ENCODE measurements at places on chromosomes 11 and 22. TPM values are rescaled to one million over a fixed set of nuclear protein-coding genes. Genes with fewer than 3 reads are reported as not detected.

DNA sequence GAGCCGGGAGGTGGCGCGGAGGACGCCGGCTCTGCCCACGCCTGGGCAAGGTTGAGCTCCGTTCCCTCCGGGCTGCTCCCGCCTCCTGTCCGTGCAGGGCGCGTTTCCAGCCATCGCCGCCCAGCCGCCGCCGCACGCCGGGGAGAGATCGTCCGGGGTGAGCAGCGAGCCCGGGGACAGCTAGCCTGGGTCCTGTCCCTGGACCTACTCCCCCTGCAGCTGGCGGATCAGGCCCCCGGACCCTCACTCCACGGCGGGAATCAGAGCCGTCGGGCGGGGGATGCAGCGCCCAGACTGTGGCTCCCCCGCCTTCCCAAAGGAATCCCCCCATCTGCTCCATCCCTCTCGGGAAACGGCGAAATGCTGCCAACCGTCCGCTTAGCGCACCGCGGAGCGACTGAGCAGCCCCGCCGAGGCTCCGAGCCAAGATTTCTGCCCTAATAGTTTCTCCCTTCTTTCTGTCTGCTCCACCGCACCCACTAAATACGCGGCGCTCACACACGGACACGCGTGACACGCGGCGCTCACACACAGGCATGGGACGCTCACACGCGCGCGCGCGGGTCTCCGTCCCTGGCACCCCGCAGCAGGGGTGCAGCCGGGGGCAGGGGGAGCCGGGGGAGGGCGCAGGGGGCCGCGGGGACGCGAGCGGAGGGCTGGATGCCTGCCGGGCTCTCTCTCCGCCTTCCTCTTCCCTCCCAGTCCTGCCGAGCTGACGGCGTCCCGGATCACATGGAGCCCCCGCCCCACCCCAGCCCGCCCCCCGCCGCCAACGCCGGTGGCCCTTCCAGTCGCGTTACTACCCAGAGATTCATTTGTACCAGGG is at the start of gene KCNJ5:
Gene KCNJ5 (plus strand): TSS at position 814 of the 826 bp plus-strand sequence. CDS start 19,918 bp downstream, outside the sequence.
- peak within 1 kb of the TSS; percentile 62 for H3K4me3 ChIP-seq
- no peaks in the 10 kb centered on the region for H3K36me3 ChIP-seq
- peaks cover 54% of the 10 kb centered on the region for H3K4me1 ChIP-seq
- peaks cover 16% of the 10 kb centered on the region for H3K27me3 ChIP-seq
- peak; percentile 59 for DNase-seq

DNA sequence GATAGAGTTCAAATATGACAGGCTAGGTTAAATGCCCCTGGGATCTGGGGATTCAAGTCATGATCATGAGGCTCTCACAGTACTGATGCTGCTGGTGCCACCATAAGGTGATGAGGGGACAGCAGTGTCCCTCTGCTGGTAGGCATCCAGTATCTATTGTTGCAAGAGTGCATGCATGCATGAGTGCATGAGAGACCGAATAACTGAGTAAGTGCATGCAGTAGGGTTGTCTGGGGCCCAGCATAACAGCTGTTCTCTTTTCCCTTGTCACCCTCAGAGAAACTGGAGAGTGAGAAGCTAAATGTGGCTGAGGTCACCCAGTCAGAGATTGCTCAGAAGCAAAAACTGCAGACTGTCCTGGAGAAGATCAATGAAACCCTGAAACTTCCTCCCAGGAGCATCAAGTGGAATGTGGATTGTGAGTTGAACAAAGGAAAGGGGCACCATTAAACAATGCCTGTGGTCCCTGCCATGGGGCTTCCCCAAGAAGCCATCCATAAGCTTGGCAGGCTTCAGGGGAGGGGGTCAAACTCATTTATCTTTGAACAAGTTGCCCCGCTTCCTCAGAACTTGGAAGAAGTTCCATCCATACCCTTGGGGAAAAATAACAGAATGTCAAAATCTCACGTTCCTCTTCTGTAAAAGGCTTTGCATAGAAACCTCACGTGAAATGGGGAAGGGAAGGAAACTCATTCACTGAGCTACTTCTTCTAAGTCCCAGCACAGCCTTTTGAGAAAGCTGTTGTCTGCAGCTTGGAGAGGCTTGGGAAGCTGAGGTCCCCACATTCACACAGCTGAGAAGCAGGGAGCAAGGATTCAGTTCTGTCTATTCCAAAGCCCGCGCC is 119.0 kb downstream of the PARVA start:
- H3K27ac ChIP-seq: no peak overlapping the region
- H3K36me3 ChIP-seq: peaks cover 22% of the 10 kb centered on the region
- no peak overlapping the region for H3K4me3 ChIP-seq
- DNase-seq: no peak
- H3K4me1 ChIP-seq: no peaks in the 10 kb centered on the region
- H3K27me3 ChIP-seq: no peaks in the 10 kb centered on the region

DNA sequence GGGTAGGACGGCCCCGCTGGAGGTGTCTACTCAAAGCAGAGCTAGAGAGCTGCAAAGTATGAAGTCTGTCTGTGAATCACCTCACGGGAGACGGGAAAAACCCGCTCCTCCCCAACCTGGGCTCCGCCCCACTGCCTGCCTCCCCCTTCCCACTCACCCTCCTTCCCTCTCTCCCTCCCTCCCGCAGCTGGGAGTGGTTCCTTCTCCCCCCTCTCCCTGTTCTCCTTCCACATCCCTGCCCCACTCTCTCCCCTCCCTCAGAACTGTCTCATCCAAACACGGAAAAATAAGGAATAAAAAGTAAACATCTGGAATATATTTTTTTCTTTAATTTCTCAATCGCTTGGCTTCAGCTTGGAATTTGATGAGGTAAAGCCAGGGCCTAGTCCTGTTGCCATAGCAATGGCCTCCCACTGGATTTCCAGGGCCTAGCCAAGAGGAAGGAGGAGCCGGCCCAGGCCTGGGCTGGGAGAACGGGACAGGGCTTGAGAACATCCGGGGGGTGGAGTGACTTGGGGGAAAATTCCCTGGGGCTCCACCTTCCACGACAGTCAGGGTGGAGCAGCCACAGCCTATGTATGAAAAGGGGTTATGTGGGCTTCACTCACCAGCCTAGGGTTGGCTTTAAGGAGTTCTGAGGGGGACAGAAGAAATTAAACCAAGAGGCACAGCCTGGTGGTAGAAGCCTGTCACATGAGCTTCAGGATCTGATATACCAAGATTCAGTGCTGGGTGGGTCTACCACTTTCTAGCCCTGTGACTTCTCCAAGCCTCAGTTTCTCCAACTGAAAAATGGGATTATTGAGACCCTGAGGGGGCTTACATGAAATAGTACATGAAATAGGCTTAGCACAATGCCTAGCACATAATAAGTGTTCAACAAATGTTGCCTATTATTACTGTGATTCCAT is 2.2 kb downstream of the TNKS1BP1 start:
- H3K4me3 ChIP-seq: peak overlapping the region; percentile 74
- H3K27ac ChIP-seq: peak overlapping the region; percentile 96
- H3K27me3 ChIP-seq: no peaks in the 10 kb centered on the region
- peak; percentile 92 for DNase-seq

GRCh38 chr11:59302991-59303390 is 55.7 kb upstream of the OR5AN1 start:
- no peaks in the 10 kb centered on the region for H3K4me1 ChIP-seq
- no peaks in the 10 kb centered on the region for H3K36me3 ChIP-seq
- DNase-seq: no peak
- H3K4me3 ChIP-seq: no peak overlapping the region
- H3K27me3 ChIP-seq: no peaks in the 10 kb centered on the region
- H3K27ac ChIP-seq: no peak overlapping the region

DNA sequence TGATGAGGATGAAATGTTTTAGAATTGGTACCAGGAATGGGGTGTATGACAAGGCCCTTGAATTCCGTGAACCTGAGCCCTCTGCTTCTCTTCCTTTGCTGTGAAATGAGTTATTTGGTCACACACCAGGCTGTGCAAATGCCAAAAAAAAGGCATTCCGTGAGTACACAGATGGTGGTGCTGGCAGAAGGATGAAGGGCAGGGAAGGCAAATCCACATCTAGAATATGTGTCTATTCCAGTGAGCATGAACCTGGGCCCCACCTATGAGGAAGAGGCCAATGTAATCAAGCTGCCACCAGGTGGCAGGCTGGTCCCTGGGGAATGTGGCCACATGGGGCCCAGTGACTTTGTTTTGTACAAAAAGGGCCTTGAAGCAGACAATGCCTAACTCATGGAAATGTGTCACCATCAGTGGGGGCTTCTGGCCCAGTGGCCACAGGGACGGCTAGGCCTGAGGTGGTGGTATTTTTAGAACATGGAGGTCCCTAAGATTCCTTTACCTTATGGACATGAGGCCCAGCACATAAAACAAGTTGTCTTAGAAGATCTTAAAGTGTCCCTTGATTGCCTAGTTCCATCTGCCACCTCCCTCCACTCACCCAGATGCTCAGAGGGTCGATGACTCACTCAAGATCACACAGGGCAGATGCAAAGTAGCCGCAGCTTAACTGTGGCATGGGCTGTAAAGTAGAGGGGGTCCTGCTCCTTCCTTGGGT is 3.9 kb upstream of the RNF215 start:
- peak; percentile 82 for DNase-seq
- H3K36me3 ChIP-seq: no peaks in the 10 kb centered on the region
- H3K27me3 ChIP-seq: no peaks in the 10 kb centered on the region
- no peak overlapping the region for H3K27ac ChIP-seq
- H3K4me3 ChIP-seq: no peak overlapping the region
- H3K4me1 ChIP-seq: peaks cover 27% of the 10 kb centered on the region

DNA sequence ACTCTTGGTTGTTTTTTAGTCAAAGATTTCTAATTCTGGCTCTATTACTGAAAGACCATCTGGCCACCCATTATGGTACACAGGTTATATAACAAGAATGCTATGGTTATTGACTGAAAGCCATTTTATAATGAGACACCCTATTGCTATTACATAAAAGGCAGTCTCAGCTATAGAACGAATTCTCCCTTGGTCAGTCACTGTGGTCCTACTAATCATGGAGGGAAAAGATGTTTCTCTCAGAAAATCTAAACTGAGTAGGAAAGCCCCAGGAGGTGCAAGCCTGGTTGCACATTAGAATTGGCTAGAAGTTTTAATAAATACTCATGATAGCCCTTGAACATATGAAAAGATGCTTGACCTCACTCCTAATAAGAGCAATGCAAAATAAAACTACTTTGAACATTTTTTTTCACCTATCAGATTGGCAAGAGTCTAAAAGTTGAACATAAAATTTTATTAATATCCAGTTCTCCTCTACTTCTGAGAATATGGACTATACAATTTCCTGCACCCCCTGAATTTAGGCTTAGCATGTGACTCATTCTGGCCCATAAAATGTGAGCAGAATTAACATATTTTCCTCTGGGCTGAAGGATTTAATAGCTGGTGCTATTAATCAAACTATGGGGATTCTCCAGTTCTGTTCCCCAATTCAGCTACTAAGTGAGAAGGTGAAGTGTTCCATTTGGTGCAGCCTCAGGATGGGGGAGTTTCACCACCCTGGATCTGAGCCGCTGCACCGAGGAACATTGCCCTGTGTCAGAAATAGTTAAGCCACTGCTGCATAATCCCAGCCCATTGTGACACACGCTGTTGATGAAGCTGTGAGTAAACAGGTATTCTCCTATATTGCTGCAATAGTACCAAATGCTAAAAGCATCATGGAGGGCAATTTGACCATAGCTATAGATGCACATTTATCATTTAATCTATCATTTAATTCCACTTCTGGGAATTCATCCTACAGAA is 11.5 kb upstream of the CRKL start:
- H3K4me1 ChIP-seq: peaks cover 10% of the 10 kb centered on the region
- no peak overlapping the region for H3K27ac ChIP-seq
- no peak overlapping the region for H3K4me3 ChIP-seq
- DNase-seq: no peak
- H3K27me3 ChIP-seq: no peaks in the 10 kb centered on the region

DNA sequence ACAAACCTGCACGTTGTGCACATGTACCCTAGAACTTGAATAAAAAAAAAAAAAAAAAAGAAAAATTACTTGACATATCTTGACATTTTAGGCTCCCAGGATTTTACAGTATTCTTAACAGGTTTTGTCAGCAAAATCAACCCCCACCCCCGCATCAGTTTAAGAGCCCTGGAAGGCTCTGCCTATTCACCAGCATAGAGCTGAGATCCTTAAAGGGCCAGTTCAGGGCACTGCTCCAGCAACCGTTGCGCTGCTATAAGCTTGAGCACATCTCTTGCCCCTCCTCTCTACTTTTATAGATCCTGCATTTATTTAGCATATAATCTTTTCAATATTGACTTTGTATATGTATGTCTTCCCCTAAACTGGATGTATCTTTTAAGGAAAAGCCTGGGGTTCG is 697 bp upstream of the PAFAH1B2 start:
- peak overlapping the region; percentile 91 for H3K4me3 ChIP-seq
- H3K27ac ChIP-seq: peak overlapping the region; percentile 88
- peaks cover 21% of the 10 kb centered on the region for H3K36me3 ChIP-seq
- no peaks in the 10 kb centered on the region for H3K27me3 ChIP-seq
- peaks cover 38% of the 10 kb centered on the region for H3K4me1 ChIP-seq
- peak; percentile 61 for DNase-seq

GRCh38 chr11:70421123-70421522 is 22.8 kb downstream of the CTTN start:
- no peaks in the 10 kb centered on the region for H3K4me1 ChIP-seq
- H3K4me3 ChIP-seq: no peak overlapping the region
- no peak overlapping the region for H3K27ac ChIP-seq
- DNase-seq: no peak
- H3K27me3 ChIP-seq: no peaks in the 10 kb centered on the region
- peaks cover 95% of the 10 kb centered on the region for H3K36me3 ChIP-seq

DNA sequence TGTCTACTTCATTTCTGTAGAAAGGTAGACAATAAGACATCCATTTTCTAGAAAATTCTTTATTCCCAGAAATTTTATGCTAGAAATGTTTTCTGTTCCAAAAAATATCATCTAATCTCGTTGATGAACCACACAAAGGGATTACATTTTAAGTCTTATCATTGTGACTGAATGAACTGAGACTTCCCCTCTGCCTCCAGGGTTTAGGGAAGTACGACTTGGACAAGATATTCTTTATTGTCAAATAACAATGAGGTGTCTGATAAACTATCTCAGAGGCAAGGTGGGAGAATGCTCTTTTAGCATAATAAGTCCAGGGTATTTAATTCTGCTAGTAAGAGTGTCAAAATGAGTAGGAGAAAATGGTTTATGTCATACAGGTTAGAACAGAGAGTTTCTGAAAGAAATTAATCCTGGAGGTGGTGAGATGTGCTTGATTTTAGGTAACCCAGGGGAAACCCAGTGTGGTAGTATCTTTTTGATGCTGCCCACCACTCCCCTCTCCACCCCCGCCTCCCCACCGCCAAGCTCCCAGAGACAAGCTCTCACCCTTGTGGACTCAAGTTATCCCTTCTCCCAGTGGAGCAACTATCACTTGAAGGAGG is 100.6 kb downstream of the CD44 start:
- no peaks in the 10 kb centered on the region for H3K27me3 ChIP-seq
- H3K36me3 ChIP-seq: no peaks in the 10 kb centered on the region
- DNase-seq: no peak

GRCh38 chr11:128917144-128917724 is 25.4 kb downstream of the TP53AIP1 start:
- H3K36me3 ChIP-seq: no peaks in the 10 kb centered on the region
- H3K4me3 ChIP-seq: no peak overlapping the region
- H3K27ac ChIP-seq: no peak overlapping the region

GRCh38 chr11:94788396-94788795 is 20.2 kb downstream of the AMOTL1 start:
- no peak for DNase-seq
- no peaks in the 10 kb centered on the region for H3K27me3 ChIP-seq
- H3K27ac ChIP-seq: no peak overlapping the region
- no peaks in the 10 kb centered on the region for H3K36me3 ChIP-seq
- H3K4me1 ChIP-seq: peaks cover 74% of the 10 kb centered on the region
- no peak overlapping the region for H3K4me3 ChIP-seq

GRCh38 chr11:79390923-79391322 is 49.9 kb downstream of the TENM4 start:
- no peaks in the 10 kb centered on the region for H3K4me1 ChIP-seq
- H3K36me3 ChIP-seq: no peaks in the 10 kb centered on the region
- no peak overlapping the region for H3K4me3 ChIP-seq
- DNase-seq: no peak
- no peaks in the 10 kb centered on the region for H3K27me3 ChIP-seq

The PARVA gene
- total RNA-seq: 58.3 TPM

The OSM gene
- 1.1 TPM for total RNA-seq

The ACRV1 gene
- total RNA-seq: not detected

Data from lower lobe of right lung (tissue), 2 donors.